ENCODE measurements at places on chromosomes 2 and 18.

DNA sequence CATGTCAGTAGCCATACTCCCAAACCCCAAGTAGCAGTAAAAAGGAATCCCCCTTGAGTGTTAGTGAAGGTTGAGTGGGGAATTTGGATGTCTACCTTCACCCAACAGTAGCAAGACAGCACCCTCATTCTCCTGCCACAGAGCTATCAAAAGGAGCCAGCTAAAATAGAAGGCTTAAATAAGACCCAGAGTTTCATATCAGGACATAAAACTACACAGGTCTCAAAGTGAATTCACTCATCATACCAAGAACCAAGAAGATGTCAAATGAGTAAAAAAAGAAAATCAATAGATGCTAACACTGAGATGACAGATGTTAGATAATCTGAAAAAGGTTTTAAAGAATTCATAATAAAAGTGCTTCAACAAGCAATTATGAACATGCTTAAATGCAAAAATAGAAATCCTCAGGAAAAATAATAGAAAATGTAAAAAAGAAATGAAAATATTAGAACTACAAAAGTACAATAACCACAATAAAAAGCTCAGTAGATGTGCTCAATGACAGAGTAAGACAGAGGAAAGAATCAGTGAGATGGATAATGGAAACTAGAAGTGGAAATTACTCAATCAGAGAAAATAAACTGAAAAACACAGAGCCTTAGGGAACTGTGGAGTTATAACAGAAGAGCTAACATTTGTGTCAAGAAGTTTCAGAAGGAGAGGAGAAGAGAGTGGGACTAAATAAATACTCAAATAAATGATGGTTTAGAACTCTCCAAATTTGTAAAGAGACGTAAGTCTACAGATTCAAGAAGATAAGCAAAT is 90.5 kb downstream of the EDAR start:
- no peak for DNase-seq

DNA sequence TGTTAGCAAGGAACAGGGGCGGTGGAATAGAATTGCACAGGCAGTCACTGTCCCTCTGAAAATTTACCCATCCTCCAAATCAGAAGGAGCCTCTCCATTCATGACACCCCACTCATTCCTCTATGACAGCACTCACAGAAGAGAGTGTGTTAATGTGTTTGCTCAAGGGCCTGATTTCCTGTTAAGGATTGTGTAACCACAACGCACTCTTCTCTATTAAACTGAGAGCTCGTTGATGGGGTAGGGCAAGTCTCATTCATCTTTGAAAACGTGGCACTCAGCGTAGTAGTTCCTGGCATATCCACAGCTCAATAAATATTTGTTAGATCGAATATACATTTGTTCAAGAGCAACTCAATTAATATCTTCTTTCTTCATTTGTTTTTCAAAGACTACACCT is 106.4 kb downstream of the VAPA start:
- no peak for DNase-seq

DNA sequence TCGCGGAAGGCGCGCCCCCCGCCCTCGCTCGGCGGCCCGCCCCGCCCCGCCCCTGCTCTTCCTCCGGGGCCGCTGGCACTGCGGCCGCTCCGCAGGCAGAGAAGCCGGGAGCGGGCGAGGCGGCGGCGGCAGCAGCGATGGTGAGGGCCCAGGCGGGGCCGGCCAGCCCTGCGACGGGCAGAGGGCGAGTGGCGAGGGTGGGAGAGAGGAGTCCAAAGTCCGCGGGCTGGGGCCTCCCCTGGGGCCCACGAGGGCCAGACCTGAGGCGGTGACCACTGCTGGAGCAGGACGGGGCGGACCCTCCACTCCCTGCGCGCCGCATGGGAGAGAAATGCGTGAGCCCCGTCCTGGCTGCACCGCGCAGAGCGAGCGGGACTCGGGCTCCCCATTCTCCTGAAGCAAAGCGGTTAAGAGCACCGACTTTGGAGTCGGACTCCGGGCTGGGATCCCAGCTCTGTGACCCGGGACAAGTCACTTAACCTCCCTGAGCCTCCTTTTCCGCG is at the start of gene VAMP5:
VAMP5 (plus strand) TSS at position 78 of the 503 bp plus-strand sequence; CDS start at position 138, 60 bp downstream.
- no peak for DNase-seq

GRCh38 chr2:160351956-160352355 is 141.7 kb downstream of the RBMS1 start:
- no peak for DNase-seq

DNA sequence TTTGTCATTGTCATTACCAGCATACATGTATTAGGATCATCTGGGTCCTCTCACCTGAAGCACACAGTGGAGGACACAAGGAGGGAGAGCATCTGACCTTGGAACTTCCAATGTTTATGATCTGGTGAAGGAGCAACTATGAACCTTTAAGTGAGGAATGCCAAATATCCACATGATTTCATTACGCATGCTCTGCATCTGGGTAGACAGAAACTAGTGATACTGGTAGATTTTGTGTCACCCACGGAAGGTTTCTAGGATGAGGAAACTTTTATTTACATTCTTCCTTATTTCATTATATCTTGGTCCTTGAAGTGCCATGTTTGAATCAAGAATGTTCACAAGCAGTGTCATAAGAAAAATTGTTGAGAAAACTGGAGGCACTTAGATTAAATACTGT is 32.1 kb downstream of the SPC25 start:
- no peak for DNase-seq

DNA sequence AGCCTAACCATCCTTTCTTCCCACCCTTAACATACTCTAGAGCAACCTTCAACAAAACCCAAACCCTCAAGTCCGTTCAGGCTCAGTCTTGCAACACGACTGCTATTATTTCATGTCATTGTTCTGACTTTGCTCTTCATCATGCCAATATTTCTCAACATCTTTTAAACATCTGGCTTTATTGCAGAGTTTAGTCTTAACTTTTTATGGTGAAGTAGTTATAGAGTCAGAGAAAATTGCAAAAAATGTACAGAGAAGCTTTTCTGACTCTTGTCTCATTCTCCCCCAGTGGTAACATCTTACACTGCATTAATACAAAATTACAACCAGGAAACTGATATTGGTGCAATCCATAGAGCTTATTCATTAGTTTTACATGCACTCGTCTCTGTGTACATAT is 3.9 kb downstream of the MARCO start:
- DNase-seq = no peak

DNA sequence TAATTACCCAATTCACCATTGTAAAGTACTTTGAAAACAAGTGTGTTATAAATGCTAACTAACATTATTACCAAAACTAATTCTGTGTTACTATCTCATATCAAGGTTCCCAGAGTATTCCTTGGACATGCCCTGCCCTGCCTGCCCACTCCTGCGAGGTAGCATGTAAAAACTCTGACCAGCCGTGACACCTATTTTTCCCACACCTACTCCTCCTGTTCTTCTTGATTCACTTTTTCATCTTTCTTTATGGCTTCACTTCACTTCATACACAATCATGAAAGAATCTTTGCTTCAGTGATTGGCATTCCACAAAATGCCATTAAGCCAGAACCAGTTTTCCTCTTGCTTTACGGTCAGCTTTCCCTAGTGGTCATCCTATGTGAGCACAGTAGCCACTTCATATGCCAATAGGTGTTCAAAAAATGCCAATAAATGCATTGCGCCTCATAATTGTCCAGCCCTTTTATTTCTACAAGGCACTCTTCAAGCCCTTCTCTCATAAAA is 42.6 kb upstream of the SETBP1 start:
- no peak for DNase-seq

DNA sequence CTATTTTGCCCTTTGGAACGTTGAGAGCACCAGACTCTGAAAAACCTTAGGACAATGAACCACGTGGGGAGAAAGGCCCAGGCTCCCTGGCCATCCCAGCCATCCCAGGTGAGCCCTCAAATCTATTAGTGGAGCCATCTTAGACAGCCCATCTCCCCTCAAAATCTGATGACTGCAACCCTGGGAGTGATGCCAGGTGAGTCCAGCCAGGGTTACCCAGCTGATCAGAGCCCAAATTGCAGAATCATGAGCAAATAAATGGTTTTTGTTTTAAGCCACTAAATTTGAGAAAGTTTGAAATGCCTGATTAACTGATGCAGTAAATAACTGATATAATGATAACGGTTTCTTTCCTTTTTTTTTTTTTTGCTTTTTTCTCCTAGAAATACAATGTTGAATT is 242.4 kb downstream of the GCA start:
- no peak for DNase-seq

DNA sequence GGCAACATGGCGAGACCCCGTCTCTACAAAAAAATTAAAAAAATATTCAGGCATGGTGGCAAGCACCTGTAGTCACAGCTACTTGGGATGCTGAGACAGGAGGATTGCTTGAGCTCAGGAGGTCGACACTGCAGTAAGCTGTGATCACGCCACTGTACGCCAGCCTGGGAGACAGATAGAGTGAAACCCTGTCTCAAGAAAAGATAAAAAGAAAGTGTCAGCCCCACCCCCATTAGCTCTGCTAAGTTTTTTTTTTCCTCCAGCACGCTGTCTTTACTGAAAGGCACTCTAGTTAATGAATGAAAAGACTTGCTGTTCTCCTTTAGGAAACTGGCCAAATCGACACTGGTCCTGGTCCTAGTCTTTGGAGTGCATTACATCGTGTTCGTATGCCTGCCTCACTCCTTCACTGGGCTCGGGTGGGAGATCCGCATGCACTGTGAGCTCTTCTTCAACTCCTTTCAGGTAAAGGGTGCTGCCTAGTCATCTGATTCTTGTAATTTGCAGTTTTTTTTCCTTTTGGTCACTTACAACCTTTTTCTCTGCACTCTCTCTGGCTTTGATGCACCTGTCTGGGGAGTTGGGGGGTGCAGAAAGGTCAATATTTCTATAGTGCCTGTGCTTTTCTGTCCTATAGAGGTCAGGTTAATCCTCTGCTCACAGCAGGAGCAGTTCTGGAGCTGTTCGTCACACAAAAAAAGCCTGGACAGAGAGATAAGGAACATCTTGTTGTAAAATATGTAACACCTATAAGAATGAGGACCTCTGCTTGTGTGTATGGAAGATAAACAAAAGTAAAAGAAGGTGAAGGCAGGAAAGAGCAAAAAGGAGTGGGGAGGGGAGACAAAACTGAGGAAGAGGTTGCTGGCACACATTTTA is 82.3 kb downstream of the PTH2R start:
- DNase-seq = no peak

DNA sequence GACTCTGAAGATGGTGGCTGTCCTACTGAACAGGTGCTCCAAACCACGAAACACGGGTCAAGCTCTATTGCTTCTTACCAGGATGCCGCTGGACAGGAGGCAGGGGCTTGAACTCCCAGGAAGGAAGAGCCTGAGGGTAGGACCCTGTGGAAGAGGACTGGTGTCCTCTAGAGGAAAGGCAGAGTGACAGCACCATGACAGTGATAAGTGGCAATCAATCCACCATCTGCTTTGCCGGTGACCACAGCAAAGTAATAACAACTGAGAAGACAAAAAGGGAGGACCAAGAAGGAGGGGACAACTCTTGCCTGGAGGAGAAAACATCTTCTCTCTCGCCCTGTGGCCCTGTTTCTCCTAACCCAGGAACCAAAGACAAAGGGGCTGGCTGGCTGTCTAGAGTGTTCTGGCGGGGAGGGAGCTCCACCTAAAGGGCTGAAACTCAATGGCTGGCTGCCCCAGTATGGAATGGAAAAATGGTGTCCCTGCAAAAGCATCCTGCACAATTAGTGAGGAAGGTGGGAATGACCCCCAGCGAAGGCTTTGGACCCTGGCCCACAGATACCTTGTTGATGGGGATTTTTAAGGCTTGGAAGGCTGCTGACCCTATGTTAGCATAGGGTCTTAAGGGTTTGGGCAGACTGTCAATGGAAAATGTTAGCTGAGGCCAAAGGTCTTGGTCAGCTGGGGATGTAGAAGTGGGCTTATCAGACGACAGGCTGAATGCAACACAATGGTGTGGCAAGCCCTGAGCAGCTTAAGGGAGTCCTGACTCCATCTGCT is 35.4 kb downstream of the PROC start:
- no peak for DNase-seq

Measured in stimulated activated CD4-positive, alpha-beta T cell treated with anti-CD3 and anti-CD28 coated beads, Interleukin-1b, Interleukin-23, amount 100 ng/mL, for 1 hour (primary cell).